ENCODE measurements at places on chromosomes 6 and 20.

DNA sequence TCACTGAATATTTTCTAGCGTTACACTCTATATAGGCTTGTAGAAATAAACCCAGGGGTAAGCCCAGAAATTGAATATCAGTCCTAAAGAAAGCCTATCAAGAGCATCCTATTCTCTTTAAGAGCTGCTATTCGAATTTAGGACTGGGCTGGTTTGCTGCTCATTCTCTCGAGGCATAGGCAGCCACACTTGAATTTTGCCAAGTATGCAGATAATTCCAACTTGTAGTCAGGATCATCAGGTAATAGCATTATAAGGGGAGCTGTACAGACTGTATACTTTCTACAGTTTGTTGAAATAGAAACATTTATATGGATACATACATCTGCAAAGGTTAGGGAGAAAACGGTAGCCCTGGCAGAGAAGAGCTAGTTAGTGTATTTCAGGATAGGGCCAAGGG lies 2.1 kb upstream of the ZBTB2 start:
- no peak for DNase-seq

DNA sequence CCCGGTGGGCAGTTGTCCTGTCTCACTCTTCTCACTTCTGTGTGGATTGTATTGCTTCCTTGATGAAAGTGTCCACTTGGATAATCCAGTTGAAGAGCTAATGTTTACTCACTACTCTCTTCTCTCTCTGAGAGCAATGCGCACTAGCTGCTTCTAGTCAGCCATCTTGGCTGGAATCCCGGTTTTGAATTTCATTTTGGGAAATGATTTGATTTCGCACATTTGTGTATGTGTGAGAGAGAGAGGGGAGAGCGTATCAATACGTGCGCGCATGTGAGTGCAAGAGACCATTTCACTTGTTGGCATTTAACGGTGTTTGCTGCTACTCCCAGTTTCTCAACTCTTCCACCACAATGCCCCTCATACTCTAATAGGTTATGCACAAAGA lies 67.8 kb downstream of the KLHL32 start:
- no peak for DNase-seq

DNA sequence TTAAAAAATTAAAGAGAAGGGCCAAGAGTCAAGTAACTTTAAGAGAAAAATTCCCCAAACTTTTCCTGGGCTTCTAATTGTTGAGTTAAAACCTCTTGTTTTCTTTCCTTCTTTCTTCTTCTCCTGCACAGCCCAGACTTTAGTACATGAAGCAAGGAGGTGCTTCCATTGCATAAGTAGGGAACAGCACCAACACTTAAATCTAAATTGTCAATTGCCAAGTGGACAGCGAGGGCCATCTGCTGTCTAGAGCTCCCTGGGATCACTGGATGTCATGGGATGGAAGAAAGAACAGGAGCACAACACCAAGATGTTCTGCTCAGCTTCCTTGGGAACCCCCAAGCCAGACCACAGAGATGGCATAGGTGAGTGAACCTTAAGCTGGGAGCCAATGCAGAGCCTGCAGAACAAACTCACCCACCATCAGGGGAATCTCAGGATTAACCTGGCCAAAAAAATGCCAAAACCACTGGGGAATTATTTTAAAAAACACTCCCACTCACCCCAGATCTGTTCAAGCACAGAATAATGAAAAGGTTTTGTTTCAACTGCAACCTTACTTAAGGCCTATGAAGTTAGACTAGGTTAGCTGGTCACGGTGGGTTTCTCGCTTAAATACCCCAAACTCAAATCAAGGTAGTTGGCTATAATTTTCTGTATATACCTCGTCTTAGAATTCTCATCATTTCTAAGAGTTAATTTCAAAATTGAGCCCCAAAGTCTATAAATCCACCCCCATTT lies 67.8 kb downstream of the TNFRSF21 start:
- no peak for DNase-seq

DNA sequence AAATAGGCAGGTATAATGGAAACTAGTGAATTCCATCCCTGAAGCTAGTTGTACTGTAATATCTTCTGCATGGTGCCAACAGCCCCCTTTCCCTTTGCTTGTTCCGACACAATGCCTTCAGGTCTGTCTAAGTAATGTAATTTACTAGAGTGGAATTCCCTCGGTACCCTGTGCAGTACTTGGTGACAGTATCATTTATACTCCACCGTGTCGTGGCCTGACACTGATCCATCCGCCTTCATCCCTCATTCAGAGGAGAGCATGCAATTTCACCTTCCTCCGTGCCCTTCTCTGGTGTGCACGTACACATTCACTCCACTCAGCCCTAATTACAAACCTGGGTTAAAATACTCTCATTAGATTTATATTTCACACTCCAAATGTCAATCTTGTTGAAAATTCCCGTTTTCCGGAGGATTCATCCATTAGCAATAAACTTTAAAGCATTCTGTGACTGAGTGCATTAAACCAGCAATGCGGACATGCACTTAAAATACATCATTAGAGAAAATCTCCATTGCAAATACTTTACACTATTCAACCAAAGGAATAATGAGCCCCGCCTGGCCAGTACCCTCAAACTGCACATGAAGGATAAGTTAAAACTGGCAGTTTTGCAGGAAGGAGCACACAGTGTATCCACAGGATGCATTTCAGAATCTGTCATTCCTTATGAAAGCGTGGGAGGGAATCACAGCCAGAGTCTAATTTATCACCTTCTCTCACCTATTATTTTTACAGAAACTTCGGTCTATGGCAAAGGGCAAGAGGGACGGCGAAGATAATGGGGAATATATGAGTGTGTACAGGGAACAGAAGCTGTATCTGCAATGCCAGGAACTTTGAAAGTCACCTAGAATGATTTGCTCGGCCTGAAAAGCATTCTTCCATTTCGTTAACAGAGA lies 182.5 kb downstream of the GJA10 start:
- no peak for DNase-seq

DNA sequence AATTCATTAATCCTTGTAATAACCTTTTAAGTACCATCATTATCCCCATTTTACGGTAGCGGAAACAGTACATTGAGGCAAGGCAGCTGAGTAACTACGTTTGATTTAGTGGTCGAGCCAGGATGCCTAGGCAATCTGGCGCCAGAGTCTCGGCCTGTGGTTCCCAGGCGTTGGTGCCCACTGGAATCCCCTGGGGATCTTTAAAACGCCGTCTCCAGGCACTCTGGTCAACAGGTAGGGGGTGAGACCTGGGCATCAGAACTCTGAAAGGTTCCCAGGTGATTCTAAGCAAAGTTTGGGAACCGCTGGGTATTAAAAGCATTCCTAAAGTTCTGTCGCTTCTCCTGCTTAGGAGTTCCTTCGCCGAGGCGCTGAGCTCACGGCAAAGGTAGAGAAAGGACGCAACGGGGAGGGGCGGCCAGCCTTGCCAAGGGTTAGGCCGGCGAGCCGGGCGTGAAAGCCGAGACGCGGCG lies 939 bp downstream of the DTNBP1 start:
- no peak for DNase-seq

DNA sequence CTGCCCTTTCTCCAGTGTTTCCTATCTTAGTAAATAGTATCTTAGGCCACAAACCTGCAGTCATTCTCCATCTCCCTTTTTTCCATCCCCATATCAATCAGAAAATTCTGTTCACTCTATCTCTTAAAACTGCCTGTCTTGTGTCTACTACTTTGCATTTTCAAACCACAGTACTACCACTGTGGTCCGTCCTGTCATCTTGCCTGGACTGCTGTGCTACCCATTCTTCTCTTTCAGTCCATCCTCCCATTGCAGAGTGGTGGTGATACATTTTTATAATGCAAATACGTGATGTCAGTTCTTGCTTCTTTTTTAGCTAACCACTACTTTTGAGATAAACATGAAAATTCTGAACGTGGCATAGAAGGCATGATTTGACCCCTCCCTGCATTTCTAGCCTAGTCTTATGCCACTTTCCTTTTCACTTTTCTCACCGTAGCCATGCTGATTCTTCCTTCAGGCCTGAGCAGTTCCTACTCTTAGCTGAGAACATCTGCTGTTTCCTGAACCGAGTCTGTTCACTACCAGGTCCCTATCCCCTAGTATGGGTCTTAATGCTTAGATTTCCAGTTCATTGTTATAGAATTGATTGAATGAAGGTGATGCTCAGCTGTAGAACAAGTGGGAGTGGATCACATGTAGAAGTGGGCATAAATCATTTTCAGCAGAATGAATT lies 13.8 kb downstream of the TBPL1 start:
- no peak for DNase-seq

GRCh38 chr6:69005199-69005598 lies 370.1 kb downstream of the ADGRB3 start:
- DNase-seq = no peak

- no peak for DNase-seq
These were observed at the start of gene IMPG1 for GRCh38 chr6:76072562-76072961. Gene IMPG1, minus strand, starts transcription at chr6:76072662. Its CDS starts 174 bp downstream, at chr6:76072488.

DNA sequence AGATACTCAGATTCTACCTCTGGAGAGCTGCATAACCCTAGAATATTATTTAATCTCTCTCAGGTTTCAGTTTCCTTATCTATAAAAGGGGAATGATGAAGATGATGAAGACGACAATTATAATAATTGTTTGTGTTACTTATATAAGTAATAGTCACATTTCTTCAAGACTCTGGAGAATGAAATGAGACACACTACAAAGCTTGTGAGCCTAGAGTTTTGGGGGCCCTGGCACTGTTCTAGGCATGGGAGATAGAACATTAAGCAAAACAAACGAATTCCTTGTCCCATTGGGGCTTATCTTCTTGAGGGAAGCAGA lies 5.4 kb upstream of the ZNF217 start:
- no peak for DNase-seq

DNA sequence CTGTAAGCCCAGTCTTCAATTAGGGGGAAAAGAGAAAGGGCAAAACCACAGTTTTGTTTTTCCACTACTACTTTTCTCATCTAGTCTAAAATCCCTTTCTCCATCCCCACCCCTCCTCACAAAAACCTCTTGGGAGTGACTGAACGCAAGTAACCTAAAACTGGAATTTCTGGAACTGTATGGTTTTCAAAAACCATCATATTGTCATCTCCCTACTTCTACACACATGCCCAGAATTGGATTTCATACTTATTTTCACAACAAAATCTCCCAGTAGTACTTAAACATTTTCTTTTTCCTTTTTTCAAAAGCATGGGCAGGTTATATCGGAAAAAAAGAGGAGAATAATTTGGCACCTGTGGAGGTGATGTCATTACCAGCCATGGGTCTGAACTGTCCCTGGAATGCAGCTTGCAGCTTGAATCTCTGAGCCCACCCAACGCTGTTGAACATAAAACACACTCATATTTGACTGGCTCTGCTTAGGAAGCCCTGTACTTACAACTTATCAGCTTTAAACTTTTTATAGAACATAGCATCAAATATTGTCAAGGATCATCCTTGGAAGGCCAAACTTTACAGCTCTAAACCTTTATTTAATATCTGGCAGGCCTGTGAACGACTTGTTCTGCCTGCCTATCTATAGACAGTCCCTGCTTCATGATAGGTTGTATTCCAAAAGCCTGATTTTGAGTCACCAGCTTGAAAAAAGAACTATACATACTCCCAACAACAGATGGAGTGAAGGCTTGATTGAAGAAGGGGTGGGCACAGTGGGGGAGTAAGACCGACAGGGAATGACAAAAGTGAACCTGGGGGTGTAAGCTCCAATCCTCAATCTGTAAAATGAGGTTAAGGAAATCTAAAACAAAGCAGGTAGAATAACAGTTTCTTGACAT lies 59.3 kb downstream of the EPB41L2 start:
- no peak for DNase-seq

Measured in hematopoietic multipotent progenitor cell treated with erythropoietin and hydrocortisone succinate and interleukin-3 and kit ligand, for 6 days (in vitro differentiated cells).